Femur (tissue), 1 donor: ENCODE measurements at places on chromosomes 7 and 10.

GRCh38 chr7:108083980-108084379 is 46.2 kb downstream of the LAMB4 start:
- DNase-seq: no peak

DNA sequence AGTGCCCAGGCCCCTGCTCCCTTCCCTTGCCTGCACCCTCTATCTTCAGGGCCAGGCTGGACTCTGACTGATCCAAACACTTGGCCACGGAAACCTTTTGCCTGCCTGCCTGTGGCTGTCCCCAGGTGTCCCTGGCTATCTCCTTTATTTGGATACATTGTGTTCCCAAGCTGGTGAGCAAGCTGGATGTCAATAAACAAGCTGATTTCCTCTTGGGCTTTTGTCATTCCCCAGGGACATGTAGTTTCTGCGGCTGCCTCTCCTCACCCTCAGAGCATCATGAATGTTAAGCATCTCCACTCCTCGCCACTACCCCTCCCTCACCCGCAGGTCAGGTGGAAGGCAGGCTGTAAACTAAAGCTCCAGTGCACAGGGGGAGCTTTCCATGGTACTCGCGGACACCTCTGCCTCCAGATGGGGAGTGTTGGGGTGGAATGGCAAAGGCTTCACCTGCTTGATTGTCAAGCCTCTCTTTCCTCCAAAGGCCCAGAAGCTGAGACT is 6.9 kb downstream of the GHRHR start:
- DNase-seq: no peak

- DNase-seq: no peak
These were observed 64.0 kb downstream of the MTPAP start for GRCh38 chr10:30284865-30285594.

- no peak for DNase-seq
These were observed 64.3 kb upstream of the GPR22 start for GRCh38 chr7:107405559-107405958.

GRCh38 chr7:3867863-3868262 is 566.8 kb downstream of the SDK1 start:
- no peak for DNase-seq

GRCh38 chr10:1120801-1121211 is 64.6 kb downstream of the WDR37 start:
- no peak for DNase-seq

DNA sequence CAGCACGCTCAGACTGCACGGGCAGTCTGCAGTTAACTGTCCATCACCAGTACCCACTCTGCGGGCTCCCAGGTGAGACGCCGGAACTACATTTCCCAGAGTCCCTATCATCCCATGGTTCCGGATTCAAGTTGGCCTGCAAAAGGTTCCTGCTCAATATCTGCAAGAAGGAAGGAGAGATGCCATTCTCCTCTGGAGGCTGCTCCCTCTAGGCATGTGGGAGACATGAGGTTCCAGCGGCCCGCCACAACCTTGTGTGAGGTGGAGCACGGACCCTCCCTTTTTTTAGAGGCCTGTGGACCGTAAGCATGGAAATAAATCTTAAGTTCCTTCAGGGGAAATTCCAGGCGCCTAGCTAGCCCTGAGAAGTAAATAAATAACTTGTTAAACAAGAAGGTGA is 29.7 kb downstream of the NUP42 start:
- no peak for DNase-seq

DNA sequence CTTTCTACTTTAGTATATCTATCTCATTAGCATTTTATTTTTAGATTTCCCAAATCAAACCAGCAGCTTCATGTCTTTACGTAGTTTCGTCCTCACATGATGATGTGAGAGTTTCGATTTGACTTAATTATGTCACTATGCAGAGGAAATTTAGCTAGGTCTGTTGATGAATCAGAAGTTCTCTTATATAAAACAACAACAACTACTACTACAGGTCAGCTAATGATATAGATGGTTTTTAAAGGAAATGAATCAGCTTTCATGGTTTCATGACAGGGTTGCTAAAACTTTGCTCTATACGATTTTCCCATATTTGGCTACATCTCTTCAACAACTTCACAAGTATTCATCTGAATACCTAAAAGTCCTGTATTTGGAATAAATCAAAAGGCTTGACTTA is 28.6 kb downstream of the JAZF1 start:
- no peak for DNase-seq

GRCh38 chr10:131889755-131890154 is 11.1 kb upstream of the PPP2R2D start:
- no peak for DNase-seq

- DNase-seq: no peak
These were observed 73.2 kb downstream of the OAT start for GRCh38 chr10:124345521-124345920.

GRCh38 chr7:151403764-151404163 is 6.1 kb downstream of the WDR86 start:
- no peak for DNase-seq

DNA sequence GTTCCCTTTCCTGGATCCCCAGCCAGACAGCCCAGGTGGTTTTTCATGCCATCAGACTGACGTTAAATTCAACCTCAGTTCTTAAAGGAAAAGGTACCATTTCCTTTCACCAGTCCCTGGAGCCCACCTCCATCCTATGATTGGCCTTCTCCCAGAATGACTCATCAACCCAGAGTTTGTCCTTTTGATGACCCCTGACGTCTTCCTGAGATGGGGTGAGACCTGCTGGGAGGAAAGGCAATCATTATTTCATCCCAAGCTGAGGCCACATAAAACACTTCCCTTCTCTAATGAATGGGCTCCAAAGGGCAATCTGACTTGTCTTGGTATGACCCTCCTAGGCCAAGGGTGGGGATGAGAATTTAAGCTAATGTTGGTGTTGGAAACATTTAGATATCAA is 750.7 kb downstream of the SUGCT start:
- no peak for DNase-seq

- no peak for DNase-seq
These were observed 131.4 kb downstream of the PLXDC2 start for GRCh38 chr10:19947656-19948055.

DNA sequence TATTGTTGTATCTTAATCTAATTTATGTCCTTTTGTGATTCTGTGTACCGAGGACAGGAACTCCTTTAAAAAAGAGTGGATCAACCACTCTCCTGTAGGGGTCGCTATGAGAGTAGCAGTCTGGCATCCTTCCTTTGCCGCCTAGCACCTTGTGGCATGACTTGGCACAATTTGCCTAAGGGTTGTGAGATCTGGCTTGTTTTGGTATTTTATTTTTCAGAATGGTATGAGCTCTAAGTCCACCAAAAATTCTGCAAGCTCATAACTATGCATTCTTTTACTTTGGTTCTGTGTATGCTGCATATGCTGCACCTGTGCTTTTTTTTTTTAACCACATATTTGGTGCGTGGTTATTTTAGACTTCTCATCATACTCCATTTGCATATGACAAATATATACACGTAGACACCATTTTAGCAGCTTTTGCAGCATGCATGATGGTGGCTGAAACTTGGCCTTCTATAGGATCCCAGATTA is 112.8 kb downstream of the CDK14 start:
- DNase-seq: no peak

DNA sequence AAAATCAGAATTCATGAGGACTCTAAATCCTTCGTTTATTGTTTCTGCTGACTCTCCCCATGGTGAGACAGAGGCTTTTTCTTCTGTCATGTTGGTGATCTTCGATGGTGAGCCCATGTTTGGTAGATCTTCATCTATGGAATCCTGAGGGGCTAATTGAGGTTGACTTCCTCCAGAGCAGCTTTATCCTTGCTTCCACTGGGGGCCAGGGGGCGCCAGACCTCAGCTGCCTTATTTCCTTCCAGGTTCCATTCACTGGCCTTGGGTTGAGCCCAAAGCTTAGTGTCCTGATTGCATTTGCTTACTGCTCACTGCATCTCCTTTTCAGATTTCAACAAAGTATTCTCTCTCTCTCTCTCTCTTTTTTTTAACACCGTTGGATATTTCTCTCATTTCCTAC is 80.7 kb downstream of the GCC1 start:
- no peak for DNase-seq

DNA sequence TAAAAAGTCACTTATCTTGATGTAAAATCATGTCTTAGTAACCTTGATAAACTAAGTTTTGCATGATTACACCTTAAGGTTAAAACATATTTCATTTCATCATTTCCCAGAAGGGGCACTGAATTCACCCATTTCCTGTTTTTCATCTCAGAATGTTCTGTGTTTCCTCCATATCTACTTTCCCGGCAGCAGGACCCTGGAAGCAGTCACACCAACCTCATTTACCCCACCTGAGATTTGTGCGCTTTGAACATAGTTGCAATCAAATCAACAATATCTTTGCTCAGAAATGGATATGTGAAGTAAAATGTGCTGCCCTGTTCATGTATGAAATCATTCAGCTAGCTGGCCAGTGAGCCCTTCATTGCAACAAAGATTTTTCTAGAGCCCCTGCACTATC is 46.8 kb downstream of the IKZF1 start:
- no peak for DNase-seq

GRCh38 chr7:24877790-24878311 is 102.1 kb downstream of the OSBPL3 start:
- no peak for DNase-seq

DNA sequence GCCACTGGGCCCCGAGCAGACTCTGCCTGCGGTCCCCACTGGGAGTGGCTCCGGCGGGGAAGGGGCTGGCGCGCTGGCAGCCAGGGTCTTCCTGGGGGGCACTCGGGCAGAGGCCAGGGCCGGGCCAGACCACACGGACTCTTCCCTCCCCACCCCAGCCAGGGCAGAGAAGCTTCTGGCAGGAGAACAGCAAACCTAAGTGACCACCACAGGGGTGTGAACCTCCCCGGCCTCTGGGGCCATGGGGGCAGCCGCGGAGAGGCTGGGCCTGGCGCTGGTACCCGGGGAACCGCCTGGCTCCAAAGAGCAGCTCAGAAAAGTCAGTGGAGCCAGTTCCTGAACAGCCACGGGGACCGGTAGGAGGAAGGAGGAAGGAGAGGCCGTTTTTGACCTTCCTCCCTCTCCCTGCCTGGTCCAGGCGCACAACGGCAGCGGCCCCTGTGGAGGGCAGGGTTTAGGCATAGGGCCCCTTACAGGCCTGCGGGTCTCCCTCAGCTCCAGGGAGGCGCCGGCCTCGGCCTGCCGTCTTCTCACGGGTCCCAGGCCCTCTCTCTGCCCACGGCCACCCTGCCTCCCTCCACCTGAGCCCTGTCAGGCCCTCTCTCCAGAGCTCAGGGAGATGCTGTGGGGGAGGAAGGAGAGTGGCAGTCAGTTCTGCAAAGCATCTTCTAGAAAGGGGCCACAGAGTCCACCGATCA is 51.8 kb downstream of the TMEM209 start:
- peak; percentile 49 for DNase-seq

- no peak for DNase-seq
These were observed 197.6 kb downstream of the TMEM178B start for GRCh38 chr7:141271451-141271850.

DNA sequence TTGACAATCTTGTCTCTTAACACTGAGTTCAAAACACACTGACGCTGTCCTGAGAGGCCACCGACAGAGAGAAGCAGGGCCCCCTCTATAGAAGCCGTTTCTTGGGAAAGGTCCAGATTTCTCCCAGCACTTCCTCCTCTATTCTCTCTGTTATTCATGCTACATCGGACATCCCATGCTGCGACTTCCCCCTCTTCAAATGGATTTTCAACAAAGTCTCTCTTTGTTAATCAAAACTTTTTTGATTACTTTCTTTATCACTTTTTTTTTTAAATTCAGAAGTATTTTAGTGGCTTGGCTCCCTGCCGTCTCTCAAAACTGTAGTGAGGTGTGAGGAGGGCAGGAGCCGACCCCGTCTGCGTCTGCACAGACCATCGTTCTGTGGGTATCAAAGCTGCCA is 298.9 kb upstream of the PITRM1 start:
- DNase-seq: no peak

DNA sequence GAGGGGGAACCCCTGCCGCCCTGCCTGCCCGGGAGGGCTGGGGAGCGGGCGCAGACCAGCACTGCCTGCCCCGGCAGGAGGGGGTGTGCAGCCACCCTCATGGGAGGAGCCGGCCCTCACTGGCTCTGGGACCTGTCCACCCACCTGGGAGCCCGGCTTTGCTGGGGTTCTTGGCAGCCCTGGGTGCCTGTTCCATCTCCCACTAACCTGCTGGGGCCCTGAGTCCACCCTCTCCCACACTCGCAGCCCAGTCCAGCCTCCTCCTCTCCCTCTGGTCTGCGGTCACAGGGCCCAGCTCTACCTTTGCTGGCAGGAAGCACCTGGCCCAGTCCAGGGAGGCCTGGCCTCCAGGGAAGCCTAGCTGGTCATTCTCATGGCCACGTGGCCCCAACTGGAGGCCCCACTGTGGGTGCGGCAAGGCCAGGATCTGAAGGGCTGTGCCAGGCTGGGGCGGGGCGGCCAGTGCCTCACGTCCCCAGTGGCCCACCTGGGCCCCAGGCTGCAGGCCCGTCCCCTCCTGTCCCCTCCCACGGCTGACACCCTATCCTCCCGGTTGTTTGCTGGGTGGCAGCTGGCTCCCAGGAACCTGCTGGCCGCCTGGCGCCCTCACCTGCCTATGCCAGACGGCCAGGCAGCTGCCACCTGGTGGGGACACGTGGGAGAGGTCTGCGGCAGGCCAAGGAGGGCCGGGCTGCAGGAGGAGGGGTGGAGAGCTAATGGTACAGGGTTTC is at the start of gene TMEM184A:
Gene TMEM184A (minus strand): TSS at position 393 of the 731 bp plus-strand sequence. CDS start 721 bp downstream, outside the sequence.
- DNase-seq: peak; percentile 40

- DNase-seq: peak; percentile 49
These were observed 16.0 kb upstream of the RASGEF1A start for GRCh38 chr10:43282881-43283280.

GRCh38 chr10:30671026-30671616 is 41.6 kb upstream of the LYZL2 start:
- peak; percentile 60 for DNase-seq

GRCh38 chr7:7699380-7699779 is 19.0 kb downstream of the RPA3 start:
- DNase-seq: no peak
